ENCODE measurements at places on chromosomes 6 and 20.

DNA sequence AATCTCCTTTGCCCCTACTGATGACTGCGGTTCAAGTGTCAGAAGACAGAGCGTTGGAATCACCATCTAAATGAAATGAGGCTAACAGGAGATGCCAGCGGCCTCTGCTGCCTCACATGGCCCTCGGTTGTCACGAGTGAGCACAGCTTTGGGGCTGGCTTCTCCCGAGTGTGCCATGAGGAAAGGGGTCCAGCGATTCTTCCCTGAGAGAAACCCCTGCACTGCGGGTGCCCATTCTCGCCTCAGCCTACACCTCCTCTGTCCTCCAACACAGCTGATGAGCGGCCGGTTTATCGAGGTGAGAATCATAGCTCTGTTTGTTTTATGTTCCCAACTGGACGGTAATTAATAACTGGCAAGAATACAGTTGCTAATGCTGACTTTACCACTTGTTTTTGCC lies 144.7 kb upstream of the RPS6KA2 start:
- no peak for DNase-seq

DNA sequence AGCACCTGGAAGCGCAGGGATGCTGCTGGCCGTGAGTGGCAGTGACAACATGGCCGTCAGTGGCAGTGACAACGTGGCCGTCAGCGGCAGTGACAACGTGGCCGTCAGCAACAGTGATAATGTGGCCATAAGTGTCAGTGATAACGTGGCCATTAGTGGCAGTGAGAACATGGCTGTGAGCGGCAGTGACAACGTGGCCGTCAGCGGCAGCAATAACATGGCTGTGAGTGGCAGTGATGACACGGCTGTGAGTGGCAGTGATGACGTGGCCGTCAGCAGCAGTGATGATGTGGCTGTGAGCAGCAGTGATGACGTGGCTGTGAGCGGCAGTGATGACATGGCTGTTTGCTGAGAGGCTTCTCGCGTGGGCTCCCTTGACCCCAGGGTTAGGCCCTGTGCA lies 169.8 kb downstream of the ERMARD start:
- DNase-seq = no peak

DNA sequence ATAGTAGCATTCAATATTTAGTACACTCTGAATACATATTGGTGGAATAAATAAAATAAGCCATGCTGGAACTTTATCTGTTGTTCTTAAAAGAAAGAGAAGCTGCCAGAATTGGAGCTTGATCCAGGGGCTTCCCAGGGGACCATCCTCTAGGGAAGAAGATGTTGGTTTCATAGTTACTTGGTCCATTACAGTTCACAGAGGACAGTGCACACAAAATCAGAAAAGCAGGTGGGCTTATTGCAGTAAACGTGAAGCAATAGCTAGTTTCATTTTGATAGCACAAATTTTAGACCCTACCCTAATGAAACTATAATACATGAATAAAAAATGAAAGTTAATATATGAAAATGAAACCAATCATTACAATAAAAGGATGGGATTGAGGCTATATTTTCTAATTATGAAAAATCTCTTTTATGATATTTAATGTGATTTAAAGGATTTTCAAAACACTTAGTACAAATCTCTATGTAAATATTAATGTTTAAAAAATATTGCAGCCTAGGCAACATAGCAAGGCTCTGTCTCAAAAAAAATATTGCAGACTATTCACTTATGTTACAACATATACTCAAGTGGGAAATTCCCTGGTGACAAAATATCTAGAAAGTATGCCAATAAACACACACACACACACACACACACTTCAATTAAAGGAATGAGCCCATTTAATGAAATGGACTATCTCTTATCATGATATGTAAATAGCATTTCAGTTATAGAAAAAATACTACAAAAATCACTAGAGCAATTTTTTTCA lies 227.0 kb upstream of the MARCKS start:
- DNase-seq = peak; percentile 58

DNA sequence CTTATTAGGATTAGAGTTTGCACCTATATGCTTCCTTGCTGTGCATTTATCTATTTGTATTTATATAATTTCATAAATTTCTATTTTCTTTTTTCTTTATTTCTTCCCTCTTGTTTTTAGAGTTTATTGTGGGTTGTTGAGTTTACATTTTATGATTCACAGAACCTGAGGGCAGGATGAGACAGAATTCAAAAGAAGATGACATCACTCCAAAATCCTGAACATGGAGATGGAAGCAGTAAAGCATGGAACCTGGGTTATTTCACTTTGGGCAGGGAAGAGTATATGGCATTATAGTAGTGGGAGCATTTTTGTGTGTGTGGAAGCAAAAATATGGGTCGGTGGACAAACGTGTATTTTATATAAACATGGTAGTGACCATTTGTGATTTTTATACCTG lies 157.5 kb downstream of the RFX6 start:
- DNase-seq = no peak

GRCh38 chr6:142702501-142703460 lies 242.2 kb downstream of the HIVEP2 start:
- DNase-seq = no peak

GRCh38 chr20:38260025-38260377 lies 534 bp downstream of the KIAA1755 start:
- DNase-seq = no peak

GRCh38 chr6:80789912-80790570 lies 683.6 kb downstream of the BCKDHB start:
- DNase-seq = peak; percentile 61

DNA sequence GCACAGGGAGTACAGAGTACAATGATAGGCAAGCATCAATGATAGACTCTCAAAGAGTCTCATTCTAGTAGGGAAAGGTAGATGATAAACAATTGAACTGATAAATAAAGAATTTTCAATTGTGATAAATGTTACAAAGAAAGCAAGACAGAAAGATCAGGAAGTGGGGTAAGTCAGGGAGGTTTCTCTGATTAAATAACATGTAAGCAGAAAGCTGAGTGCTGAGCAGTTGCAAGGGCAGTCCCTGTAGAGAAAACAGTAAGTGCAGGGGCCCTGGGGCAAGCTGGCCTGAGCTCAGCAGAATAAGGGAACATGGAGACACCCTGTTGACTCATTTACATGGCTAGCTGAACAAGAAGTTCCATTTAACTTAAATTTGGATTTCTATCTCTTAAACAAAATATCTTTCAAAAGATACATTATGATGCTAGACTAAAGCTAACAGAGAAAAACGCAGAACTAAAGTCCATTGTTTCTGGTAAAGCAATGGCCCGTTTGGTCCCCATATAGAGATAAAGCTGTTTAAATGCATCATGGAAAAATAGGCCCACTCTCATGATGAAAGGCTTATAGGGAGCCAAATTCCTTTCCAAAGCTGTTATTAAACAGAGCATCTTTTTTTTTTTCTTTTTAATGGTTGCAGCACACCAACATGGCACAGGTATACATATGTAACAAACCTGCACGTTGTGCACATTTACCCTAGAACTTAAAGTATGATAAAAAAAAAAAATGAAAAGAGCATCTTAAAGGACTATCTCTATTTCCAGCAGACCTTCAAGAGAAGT lies 5.3 kb upstream of the TNFAIP3 start:
- DNase-seq = no peak

DNA sequence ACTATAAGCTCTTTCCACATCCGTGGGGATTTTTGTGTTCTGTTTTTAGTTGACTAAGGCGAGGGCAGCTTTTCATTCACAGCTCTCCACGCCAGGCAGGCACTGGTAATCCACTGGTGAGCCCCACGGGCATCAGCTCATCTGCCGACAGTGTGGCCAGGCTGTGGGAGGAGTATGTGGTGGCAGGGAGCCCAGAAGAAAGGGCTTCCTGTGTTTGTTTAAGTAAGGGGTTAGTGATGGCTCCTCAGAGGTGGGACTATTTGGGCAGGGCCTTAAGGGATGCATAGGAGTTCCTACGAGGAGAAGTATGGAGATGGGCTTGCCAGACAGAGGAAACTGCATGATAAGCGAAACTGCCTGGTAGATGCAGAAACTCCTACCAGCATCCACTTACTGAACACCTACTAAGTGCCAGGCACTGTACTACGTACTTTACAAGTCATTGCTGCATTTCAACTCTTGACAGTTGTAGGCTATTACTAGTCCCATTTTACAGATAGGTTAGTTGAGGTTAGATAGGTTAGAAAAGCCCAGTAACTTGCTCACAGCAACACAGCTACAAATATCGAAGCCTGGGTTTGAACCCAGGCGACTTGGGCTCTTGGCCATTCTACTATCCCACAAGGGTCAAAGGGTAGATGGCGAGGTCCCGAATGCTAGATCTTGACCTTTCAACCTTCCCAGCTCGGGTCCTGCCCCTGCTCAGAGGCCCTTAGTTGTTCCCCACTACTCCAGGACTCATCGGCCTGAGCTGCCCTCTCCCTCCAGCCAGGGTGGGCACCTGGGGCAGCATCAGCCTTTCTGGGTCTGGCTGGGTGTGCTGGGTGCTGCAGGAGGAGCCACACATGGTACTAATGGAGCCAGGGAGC lies 55.1 kb downstream of the CEBPB start:
- peak; percentile 69 for DNase-seq

- DNase-seq = no peak
Observed at GRCh38 chr6:114342086-114342825, 567 bp downstream of the HS3ST5 start.

GRCh38 chr20:38050686-38051085 lies 17.1 kb downstream of the RPRD1B start:
- peak; percentile 54 for DNase-seq

DNA sequence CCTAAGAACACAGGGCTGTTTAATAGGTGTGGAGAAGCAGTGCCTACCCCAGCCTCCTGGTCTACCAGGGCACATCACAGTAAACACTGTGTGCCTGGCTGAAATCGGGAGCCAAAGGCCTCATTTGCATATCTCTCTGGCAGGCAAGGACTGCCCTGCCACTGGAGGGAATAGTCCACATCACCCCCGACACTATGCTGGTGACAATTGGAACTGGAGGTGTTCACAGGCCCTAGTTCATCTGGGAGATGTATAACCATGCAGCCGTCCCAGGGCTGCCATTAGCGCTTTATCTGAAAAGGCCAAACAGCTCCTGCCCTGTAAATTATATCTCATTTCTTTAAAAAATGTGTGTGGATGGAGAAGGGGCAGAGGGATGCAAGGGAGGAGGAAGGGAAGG lies 150.3 kb downstream of the LINC00237 start:
- no peak for DNase-seq

DNA sequence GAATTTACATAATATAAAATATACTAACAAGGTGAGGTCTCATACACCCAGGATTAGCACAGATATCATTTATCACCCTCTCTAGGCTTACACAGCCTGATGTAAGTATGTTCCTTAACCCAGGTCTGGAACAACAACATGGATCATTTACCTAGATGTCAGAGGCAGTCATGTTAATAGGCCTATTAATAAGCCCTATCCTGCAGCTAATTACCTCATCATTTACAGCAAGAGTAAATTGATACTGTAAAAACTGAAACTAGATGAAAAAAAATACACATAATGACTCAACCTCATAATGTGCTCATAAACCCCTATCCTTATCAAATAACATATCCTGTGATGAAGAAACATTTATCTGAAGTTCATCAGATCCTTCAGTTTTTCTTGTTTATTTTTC lies 334.3 kb upstream of the MANEA start:
- peak; percentile 3 for DNase-seq

GRCh38 chr6:100479179-100480035 lies 14.7 kb upstream of the SIM1 start:
- DNase-seq = peak; percentile 66

- DNase-seq = no peak
Observed at GRCh38 chr6:42482174-42482573, 30.4 kb upstream of the TRERF1 start.

DNA sequence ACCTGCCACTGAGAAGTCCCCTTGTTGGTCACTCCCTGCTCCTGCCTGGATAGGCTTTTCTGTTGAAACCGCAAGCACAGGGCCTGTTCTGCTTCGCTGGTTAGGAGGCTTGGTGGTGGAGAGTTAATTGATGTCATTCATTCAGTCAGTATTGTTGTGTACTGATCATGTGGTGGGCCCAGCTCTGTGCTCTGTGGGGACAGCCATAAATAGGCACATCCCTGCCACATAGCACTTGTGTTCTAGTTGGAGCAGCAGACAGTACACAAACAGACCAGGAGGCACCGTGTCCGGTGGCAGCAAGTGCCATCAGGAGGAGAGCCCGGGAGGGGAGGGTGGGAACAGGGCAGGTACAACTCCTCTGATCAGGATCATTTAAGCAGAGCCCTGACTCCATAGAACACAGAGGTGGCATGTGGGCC lies 155.2 kb upstream of the INSM1 start:
- no peak for DNase-seq

- peak; percentile 10 for DNase-seq
Observed at GRCh38 chr20:62303340-62304226, 786 bp downstream of the ADRM1 start.

- DNase-seq = no peak
Observed at GRCh38 chr6:15368186-15368585, 122.3 kb downstream of the JARID2 start.

- no peak for DNase-seq
Observed at GRCh38 chr20:14470231-14470899, 133.0 kb upstream of the FLRT3 start.

- DNase-seq = no peak
Observed at GRCh38 chr6:3388786-3389185, 68.1 kb downstream of the SLC22A23 start.

- DNase-seq = no peak
Observed at GRCh38 chr6:1346101-1346500, 34.2 kb downstream of the FOXQ1 start.

GRCh38 chr6:157670466-157671186 lies 152.4 kb upstream of the SNX9 start:
- DNase-seq = peak; percentile 11

- DNase-seq = no peak
Observed at GRCh38 chr20:4880051-4880450, 121.3 kb downstream of the SLC23A2 start.

GRCh38 chr20:58625585-58625984 lies 25.5 kb upstream of the STX16 start:
- no peak for DNase-seq

DNA sequence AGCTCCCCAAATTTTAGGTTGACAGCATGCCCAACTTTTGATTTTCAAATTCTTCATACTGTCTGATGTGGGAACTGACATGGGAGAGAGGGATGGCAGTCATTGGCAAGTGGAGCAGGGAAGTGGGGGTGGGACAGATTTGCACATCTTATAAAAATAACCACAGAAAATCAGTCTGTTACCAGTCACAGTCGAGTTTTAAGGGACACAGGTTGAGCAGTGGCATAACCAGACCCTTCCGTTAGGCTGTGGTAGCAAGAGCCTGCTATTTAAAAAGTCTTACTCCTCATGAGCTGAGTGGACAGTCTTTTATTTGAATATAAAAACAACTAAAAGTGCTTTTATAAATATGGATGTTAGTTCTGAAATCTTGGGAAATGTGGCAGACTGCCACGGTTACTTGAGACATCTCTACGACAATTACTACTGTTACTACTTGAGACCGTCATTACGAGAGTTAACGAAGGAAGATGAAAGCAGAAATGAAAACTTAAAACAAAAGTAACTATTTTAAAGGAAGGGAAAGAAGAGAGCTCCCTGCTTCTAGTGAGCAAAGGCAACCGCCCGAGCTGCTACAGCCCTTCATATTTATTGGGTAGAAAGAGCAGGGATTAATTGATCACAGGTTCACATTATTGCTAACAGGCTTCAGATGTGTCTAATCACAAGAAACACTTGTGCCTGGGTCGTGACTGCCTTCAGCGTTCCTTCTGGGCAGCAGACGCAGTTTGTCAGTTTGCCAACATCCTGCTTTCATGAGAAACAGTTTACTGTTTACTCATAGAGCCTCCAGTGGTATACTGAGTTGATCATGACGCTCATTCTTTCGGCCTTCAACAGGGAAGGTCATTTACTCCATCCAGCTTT lies 71.3 kb downstream of the EFHC1 start:
- DNase-seq = peak; percentile 86

Data from fibroblast of mammary gland (primary cell).